ENCODE measurements at places on chromosomes 2 and 18.

- DNase-seq: no peak
Observed at GRCh38 chr18:43420950-43421349, 143.7 kb upstream of the SYT4 start.

DNA sequence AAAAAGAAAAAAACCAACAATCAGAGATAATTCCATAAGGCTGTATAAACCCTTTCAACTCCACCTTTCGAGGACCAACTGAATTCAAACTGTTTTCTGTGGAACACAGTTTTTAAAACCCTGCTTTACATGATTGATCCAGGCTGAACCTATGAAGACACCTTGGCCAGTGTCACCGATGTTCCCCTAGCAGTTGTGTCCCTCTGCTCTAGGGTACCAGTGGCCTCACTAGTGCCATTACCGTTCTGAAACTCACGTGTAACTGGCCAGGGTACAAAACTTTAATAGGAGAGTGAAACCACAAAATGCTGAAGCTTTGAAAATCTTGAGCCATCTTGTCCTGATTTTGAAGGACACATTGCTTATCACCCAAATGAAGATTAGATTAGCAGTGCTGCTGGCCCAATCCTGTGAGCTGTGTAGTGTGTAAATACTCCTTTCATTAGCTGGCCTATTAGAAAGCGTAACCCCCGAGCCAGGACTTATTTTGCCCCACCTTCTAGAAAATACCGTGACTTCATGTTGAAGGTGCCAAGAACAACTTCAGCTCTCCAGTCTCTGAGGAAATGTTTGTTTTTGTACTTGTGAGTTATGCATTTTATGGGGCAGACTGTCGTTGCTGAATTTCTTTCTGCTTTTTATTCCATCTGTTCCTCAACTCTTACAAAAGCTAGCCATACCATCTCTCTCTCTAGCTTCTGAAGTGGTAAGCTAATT is 147.8 kb upstream of the MAP3K20 start:
- no peak for DNase-seq

- DNase-seq: no peak
Observed at GRCh38 chr2:85110991-85111560, 22.1 kb upstream of the TCF7L1 start.

GRCh38 chr18:33699372-33699771 is 121.4 kb downstream of the ASXL3 start:
- no peak for DNase-seq

DNA sequence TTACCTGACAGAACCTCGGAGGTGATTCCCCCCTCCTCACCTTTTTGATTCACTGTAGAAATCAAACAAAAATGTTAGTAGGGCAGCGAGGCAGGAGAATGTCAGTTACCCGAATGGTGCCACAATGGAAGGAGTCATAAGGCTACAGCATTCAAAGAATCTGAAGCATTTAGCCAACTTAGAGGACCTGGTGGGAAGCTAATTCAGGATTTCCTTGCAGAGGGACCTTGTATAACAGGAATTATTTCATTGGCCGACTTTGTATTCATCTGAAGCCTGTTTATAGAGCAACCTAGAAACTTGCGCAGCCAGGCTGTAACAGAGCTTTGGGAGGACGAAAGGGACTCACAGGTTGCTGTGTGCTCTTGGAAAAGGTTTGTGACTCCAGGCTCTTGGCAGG is 129.1 kb upstream of the MMADHC start:
- no peak for DNase-seq
